ENCODE measurements at places on chromosomes 2 and 18. TPM values are rescaled to one million over a fixed set of nuclear protein-coding genes. Genes with fewer than 3 reads are reported as not detected.

- no peak for DNase-seq
Measured at GRCh38 chr2:8196316-8196715, 485.5 kb upstream of the ID2 start.

DNA sequence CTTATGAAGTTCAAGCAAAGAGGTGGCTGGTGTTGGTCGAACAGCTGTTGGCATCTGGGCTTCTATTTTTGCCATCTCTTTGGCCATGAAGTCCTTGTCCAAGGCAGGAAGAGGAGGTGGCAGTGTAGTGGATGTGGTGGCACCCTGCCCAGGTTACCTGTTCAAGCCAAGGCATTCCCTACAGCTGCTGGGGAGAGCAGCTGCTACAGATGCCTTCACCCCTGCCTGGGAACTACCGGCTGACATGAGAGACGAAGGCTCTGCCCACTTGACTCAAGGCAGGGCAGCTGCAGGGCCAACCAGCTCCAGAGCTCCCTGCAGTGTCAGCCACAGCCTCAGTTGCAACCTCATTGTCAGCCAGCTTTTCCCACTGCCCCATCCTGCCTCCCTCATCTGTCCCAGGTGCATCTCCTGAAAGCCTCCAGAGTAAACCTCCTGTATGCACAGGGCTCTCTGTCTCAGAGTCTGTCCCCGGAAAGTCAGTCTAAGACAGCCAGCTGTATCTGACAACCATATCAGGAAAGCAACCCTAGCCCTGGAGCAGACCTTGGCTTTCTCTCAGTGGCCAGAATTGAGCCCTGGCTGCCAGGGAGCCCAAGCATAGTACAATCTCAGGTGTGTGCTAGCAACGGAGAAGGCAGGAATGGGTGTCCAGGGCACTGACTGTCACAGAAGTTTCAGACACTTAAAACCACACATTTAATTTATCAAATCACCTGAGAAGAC lies 115.9 kb downstream of the RPIA start:
- DNase-seq = no peak

GRCh38 chr2:144183727-144184126 lies 336.2 kb downstream of the ZEB2 start:
- no peak for DNase-seq

DNA sequence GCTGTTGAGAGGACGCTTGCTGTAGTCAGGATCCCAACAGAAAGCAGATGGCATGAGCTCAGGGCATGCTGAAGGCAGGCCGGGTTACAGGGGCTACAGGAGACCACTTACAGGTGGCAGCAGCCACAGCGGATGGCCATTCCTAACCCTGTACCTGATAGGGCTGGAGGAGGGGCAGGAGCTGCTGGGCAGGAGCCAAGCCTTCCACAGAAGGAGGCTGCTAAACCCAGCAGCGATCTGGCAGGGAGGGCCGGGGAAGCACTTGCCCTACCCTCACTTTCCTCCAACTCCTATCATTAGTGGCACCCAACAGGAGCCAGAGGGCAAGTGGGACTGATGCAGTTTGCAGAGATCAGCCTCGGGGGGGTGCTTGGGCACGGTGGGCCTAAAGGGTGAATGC lies 2.0 kb downstream of the ASB18 start:
- DNase-seq = no peak

GRCh38 chr2:191894681-191895147 lies 47.8 kb upstream of the CAVIN2 start:
- no peak for DNase-seq

GRCh38 chr18:40930211-40930882 lies 1024.7 kb upstream of the PIK3C3 start:
- no peak for DNase-seq

DNA sequence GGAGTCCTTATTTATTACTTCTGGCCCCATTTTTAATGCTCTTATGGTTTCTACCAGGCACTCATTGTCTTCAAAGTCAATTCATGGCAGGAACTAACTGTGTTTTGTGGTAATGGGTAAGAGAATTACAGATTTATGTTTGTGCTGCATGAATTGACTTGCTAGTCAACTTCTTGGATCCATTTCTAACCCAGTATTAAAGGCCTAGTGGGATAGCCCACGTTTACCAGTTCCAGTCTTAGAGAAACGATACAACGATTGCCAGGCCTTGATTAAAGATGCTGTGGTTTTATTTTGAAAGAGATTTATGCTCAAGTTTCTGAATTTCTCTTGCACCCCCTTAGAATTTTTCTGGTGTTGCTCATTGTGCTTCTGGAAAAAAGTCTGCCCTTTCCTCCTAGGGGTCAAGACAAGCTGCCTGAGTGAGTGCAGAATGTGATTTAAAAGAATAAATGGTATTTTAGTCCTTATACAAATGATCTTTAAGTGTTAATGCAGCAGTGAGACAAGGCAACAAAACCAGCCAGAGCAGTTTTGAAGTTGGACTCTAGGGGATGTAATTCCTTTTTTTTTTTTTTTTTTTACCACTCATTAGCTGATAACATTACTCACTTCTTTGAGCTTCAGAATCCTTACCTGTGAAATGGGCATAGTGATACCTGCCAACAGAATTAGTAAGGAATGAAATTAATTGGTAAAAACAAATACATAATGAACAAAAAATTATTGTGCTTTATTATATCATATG lies 101.5 kb downstream of the ARHGAP15 start:
- no peak for DNase-seq

DNA sequence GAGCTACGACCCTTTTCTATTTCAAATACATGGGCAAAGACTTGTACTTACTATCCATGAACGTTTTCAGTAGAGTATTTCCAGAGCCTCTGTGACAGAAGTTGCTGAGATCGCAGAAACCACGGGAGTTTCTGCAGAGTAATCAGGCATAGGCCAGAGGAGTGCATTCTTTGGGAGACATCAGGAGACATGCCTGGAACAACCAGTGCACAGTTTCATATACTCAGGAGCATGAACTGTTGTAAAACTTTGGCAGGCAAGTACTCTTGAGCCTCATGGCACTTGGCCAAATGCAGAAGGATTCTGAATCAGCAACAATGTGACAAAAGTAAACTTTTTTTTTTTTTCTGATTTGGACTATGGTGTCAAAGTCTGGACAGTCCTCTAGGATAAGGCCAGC lies 307.1 kb downstream of the GRB14 start:
- peak; percentile 10 for DNase-seq

The SERPINB4 gene
- not detected for total RNA-seq

The RMND5A gene
- 38.0 TPM for total RNA-seq

The CKAP2L gene
- 1.5 TPM for total RNA-seq

The TLX2 gene
- 0.12 TPM for total RNA-seq
